ENCODE measurements at places on chromosomes 1 and 21.

GRCh38 chr1:12722626-12723025 lies 6.7 kb downstream of the AADACL3 start:
- DNase-seq, result no peak

GRCh38 chr1:54362881-54363340 lies 43.3 kb downstream of the SSBP3 start:
- no peak for DNase-seq

DNA sequence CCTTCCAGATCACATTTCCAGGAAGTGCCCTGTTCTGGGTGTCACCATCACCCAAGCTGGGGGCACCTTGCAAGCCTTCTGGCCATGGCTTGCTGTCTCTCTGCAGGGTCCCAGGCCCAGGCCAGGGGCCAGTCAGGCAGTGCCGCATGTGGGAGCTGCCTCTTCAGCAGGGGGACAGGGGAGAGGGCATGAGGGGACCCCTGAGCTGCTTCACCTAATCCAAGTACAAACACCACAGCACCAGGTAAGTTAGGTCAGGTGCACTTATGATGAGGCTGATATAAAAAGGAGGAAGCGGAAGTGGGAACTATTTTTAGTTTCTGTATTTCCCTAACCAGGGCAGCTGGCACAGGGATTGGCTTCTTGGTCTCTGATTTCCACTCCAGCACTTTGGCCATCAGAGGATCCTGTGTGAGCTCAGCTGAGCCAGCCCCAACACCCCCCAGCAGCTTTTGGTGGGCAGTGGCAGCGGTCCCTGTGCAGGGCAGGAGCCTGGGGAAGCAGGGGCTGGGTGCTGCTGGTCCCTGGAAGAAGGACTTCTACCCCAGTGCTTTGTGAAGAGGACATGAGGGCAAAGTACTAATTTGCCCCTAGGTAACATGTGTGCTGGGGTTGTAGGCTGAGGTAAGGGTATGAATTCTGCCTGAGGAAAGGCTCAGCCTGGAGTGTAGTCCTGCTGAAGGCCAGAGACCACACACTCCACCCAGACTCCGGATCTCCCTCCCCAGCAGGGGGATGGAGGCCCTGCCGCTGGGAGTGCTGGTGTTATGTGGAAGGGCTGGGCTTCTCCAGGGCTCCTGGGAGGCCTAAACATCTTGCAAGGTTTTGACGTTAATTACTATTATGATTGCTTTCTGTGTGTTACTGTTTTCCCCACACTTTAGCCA lies 3.3 kb upstream of the PCBP3 start:
- no peak for DNase-seq

GRCh38 chr1:162217706-162218105 lies 148.2 kb downstream of the NOS1AP start:
- no peak for DNase-seq

- no peak for DNase-seq
Measured at GRCh38 chr1:54872036-54872331, 15.0 kb downstream of the DHCR24 start.
